ENCODE measurements at places on chromosomes 6 and 20. TPM values are rescaled to one million over a fixed set of nuclear protein-coding genes. Genes with fewer than 3 reads are reported as not detected.

DNA sequence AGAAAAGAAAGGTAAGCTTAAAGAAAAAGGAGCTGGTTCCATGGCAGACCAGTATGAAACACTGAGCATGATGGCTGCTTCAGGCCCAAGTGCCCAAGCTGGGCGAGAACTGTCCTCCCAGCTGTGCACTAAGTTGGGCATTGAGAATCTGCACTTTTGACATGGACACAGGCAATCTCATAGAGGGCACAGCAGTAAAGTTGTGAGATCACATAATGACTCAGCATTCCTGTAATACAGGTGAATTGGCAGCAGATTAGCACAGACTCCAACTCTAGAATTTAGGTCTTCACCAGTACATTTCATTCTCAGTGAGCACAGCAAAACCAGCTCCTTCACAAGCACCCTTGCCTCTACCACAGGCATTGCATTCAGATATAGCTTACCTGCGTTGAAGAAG, 343.4 kb downstream of the PKHD1 start:
- DNase-seq = no peak

DNA sequence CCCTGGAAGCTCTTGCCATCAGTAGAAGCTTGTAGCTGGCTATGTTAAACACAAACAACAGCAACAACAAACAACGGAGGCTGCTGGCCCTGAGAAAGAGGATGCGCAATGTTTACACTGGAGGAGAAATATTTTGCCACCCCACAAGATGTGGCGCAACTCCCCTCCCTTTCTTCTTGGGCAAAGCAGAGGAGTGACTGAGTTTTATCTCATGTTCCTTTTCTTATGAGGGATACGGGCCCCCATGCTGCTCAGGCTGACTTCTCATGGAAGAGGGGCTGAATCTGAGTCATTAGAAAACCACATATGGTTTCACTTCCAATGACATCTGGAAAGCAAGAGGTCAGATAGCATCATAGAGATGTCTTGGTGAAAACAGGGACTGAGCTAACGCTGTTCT, 75.9 kb upstream of the HDDC2 start:
- no peak for DNase-seq

- peak; percentile 72 for DNase-seq
Observed at GRCh38 chr6:138682704-138683527, 90.7 kb upstream of the CCDC28A start.

DNA sequence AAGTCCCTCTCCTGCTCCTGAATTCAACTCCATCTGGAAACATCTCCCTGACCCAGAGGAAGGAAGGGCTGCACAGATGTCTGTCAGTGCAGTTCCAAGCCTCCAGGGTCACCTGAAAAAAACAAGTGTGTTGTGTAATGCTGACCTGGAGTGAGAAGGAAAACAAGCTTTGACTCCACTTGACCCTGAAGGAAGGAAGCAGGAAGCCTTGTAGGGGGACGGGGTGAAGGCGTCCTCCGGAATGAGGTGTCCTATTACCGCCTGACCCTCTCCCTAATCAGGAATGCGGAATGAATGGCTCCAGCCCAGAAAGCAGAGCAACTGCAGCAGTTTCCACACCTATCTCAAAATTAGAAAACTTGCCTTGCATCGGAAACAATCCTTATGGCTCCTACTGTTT, 13.9 kb upstream of the ADGRF5 start:
- peak; percentile 65 for DNase-seq

DNA sequence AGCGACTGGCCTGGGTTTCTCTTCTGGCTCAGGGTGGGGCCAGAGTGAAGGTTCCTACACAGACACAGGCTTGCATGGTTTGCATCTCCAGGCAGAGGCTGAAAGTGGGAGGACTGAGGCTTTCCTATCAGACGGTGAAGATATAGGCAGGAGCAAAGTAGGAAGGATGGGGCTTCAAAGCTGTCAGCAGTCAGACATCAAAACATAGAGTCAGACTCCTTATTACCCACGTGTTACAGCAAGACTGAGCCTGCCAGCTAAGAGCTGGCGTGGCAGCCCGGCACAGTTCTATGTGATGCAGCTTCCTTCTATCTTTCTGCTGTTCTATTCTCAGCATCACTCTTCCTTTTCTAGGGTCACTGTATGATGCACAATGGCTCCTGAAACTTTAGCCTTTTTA, 445.1 kb downstream of the DOK5 start:
- no peak for DNase-seq

DNA sequence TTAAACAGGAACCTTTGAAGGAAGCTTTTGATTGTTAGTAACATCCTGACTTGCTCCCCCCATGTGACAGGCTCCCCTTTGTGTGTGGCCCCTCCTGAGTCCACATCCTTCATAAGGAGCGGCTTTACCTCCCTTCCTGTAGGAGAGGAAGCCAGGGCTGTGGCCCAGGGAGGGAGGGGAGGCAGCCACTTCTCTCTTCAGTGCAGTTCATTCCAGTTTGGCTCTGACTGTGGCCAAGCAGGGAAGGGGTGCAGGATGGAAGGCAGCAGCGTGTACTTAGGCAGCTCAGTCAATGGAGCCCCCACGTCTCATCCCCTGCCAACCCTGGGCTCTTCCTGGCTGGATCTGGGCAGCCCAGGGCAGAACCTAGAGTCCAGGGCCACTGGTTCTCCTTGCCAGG, 295.2 kb downstream of the QKI start:
- no peak for DNase-seq

DNA sequence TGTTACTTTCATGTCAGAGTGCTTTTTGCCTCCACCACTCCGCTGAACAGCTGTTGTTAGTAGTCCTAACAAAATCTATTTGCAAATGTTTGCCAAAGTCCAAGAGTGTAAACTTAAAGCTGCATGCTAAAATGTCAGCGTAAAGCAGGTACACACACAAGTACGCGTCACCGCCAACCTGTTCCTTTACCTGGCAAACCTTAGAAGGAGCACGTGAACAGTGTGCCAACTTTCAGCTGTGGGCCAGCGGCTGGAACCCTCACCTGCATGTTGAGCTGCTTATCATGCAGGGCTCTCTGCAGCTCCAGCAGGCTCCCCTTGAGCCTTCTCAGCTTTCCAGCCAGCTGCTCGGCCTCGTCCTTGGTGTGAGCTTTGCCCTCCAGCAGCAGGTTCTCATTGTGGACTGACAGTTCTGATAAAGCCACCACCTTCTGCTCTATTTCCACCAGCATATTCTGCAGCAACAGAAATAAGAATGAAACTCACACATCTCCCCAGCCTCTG, 359.3 kb downstream of the SYNE1 start:
- DNase-seq = no peak

- DNase-seq = no peak
Observed at GRCh38 chr20:38196076-38196475, 31.0 kb upstream of the TGM2 start.

GRCh38 chr20:10332656-10333415, 101.2 kb downstream of the MKKS start:
- DNase-seq = no peak

GRCh38 chr6:39221115-39221514, 8.2 kb downstream of the KCNK5 start:
- no peak for DNase-seq

GRCh38 chr6:42745083-42745639, 742 bp downstream of the TBCC start:
- peak; percentile 49 for DNase-seq

The C20orf141 gene
- total RNA-seq = not detected

The OXT gene
- not detected for total RNA-seq

The EPPIN gene
- not detected for total RNA-seq

The RAD21L1 gene
- total RNA-seq = not detected

The TFAP2C gene
- total RNA-seq = 7.5 TPM

The ABHD16B gene
- not detected for total RNA-seq

The SGK2 gene
- total RNA-seq = not detected

The NKX2-4 gene
- total RNA-seq = 1.2 TPM

The CAPN11 gene
- not detected for total RNA-seq

Data from M059J (cell line).